ENCODE measurements at places on chromosomes 11 and 22. TPM values are rescaled to one million over a fixed set of nuclear protein-coding genes. Genes with fewer than 3 reads are reported as not detected.
A peak's percentile ranks its signal among the peaks of the same experiment; 100 is the strongest.

DNA sequence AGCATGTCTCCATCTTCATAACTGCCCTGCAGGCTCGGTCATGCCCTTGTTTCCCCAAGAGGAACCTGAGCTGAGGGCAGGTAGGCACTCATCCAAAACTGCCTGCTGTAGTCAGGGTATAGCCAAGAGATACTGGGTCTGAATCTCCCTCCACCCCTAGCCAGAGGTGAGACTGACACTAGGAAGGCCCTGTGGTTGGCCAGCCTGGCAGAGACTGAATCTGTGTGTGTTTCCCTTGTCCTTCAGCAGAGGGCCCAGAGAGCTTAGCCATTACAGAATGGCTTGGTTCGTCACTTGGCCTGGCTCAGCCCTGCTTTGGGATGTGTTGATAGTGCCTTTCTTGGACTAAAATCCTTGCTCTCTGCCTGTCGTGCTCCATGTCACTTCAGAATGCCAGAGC, 79.3 kb upstream of the SUSD2 start:
- no peaks in the 10 kb centered on the region for H3K36me3 ChIP-seq
- no peak for DNase-seq
- no peak overlapping the region for H3K27ac ChIP-seq
- no peak overlapping the region for H3K4me3 ChIP-seq

GRCh38 chr11:11416917-11417316, 63.9 kb upstream of the CSNK2A3 start:
- DNase-seq, result no peak
- no peaks in the 10 kb centered on the region for H3K36me3 ChIP-seq
- no peak overlapping the region for H3K4me3 ChIP-seq
- H3K4me1 ChIP-seq, result no peaks in the 10 kb centered on the region
- no peak overlapping the region for H3K27ac ChIP-seq
- H3K27me3 ChIP-seq, result no peaks in the 10 kb centered on the region

Gene TIGD3
- total RNA-seq, result not detected

DNA sequence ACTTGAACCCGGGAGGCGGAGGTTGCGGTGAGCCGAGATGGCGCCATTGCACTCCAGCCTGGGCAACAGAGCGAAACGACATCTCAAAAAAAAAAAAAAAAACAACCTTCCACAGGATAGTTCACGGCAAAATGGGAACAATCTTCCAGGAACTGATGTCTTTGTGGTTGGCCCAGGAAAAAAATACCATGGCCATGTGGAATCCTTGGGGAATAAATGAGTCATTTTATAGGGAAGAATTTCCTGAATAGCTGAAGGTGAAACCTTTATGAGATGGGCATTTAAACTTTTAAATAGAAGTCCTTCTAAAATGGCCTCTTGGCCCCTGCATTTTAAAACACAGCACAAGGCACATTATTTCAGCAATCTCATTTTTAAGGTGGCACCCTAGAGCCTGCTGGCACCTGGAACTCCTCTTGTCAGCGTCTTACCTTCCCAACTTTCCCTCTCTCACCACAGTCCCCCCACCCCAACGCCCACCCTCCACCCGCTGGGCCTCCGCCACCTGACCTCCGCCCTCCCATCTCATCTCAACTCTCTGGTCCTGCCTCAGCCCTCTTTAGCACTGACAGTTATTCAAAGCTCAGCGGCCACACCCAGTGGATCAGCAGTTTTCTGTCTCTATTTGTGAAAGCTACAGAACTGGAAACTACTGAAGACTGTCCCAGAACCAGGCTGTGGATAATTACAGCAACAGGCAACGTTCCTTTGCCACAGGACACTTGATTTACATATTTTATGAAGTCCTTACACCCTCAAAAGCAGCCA, 43.1 kb downstream of the SCGB1A1 start:
- no peak overlapping the region for H3K4me3 ChIP-seq
- H3K4me1 ChIP-seq, result peaks cover 17% of the 10 kb centered on the region
- no peaks in the 10 kb centered on the region for H3K36me3 ChIP-seq
- H3K27me3 ChIP-seq, result no peaks in the 10 kb centered on the region

- no peaks in the 10 kb centered on the region for H3K36me3 ChIP-seq
- H3K4me3 ChIP-seq, result no peak overlapping the region
- H3K4me1 ChIP-seq, result no peaks in the 10 kb centered on the region
- peak; percentile 49 for DNase-seq
- H3K27ac ChIP-seq, result no peak overlapping the region
- H3K27me3 ChIP-seq, result no peaks in the 10 kb centered on the region
These were observed 59.6 kb upstream of the SHANK2 start for GRCh38 chr11:71311928-71312510.

GRCh38 chr22:39616051-39616450, 45.5 kb downstream of the CACNA1I start:
- DNase-seq, result no peak
- no peak overlapping the region for H3K27ac ChIP-seq
- H3K27me3 ChIP-seq, result no peaks in the 10 kb centered on the region
- no peak overlapping the region for H3K4me3 ChIP-seq
- H3K4me1 ChIP-seq, result no peaks in the 10 kb centered on the region

DNA sequence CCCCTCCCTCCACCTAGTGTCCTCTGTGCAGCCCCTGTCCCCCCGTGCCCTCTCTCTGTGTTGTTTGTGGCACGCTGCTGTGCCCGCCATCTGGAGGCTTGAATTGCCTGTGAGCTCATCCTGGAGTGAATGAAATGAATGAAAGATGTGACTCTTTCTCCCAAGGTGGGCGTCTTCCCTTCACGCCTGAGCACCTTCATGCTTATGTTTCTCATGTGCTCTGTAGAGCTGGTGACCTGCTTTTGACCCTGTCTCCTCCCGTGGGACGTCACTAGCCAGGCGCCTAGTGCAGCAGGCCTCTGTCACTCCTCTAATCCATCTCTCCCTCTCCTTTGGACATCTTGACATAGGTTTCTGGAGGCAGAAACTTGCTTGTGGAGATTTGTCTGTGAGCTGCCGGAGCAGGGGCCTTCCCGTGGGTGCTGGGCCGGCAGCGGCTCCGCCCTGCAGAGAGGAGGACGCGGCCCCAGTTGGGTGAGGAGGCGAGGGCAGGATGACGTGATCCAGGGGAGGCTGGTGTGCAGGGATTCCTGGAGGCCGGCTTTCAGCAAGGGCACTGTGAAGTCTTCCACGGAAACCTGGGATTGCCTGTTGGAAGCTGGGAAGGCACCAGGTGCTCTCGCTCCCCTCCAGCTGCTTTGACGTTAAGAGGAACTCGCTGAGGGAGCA, 40.6 kb downstream of the MUC6 start:
- peaks cover 9% of the 10 kb centered on the region for H3K4me1 ChIP-seq
- no peak overlapping the region for H3K27ac ChIP-seq
- H3K36me3 ChIP-seq, result peaks cover 51% of the 10 kb centered on the region
- no peaks in the 10 kb centered on the region for H3K27me3 ChIP-seq
- DNase-seq, result no peak
- no peak overlapping the region for H3K4me3 ChIP-seq

GRCh38 chr11:73154178-73154577, 12.1 kb upstream of the FCHSD2 start:
- no peaks in the 10 kb centered on the region for H3K36me3 ChIP-seq
- H3K4me3 ChIP-seq, result no peak overlapping the region
- H3K27me3 ChIP-seq, result no peaks in the 10 kb centered on the region
- DNase-seq, result no peak
- peaks cover 12% of the 10 kb centered on the region for H3K4me1 ChIP-seq

DNA sequence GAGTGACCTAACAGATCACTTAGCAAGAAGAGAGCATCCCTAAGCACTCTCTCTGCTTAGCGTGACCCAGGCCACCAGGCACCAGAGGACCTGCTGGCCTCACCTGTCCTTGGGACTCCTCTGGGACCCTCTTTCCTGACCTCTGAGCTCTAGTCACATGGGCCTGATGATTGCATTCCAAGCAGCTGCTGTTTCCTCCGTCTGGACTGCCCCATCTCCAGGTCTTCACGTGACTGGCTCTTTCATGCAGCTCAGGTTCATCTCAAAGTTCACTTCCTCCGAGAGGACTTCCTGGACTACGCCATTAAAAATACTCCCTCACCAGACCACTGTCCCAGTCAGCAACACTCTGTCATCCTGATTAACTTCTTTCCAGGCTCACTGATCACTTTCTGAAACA, 2.9 kb downstream of the MMP20 start:
- no peaks in the 10 kb centered on the region for H3K36me3 ChIP-seq
- H3K4me3 ChIP-seq, result no peak overlapping the region
- H3K27ac ChIP-seq, result no peak overlapping the region
- DNase-seq, result no peak
- no peaks in the 10 kb centered on the region for H3K27me3 ChIP-seq
- H3K4me1 ChIP-seq, result no peaks in the 10 kb centered on the region

Gene MMP8
- not detected for total RNA-seq

DNA sequence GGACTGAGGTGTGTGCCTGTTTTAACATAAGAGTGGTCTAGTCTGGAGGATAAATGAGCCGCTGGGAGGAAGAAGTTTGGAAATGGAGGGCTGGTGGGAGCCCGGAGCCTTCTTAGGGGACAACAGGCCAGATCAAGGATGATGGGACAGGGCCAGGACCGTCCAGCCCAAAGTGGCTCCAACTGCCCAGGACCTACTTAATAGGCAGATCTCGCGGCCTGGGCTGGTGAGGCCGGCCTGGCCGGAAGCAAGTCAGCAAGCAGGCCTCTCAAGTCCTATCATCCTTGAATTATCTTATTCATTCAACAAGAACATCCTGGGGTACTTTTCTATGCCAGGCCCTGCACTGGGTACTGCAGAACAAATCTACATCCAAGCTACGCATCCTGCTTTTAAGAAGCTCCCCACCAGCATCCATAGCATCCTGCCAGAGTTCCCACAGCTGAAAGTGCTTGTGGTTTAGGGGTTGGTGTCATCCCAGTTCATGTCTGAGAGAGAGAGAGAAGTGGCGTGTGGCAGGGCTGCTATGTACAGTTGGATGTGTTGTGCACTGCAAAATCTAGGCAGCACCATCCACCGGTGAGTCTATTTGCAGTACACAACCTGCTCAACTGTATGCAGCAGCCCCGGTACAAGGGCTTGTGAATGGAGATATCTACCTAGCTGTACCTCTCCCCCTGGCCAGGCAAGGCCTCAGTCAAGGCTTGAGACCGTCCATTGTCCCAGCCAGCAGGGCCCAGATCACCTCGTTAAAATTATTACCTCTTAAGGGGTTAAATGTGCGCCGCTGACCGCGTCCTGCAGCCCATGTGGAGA, 82.1 kb downstream of the FBLN1 start:
- no peak overlapping the region for H3K4me3 ChIP-seq
- no peak for DNase-seq
- no peaks in the 10 kb centered on the region for H3K36me3 ChIP-seq

DNA sequence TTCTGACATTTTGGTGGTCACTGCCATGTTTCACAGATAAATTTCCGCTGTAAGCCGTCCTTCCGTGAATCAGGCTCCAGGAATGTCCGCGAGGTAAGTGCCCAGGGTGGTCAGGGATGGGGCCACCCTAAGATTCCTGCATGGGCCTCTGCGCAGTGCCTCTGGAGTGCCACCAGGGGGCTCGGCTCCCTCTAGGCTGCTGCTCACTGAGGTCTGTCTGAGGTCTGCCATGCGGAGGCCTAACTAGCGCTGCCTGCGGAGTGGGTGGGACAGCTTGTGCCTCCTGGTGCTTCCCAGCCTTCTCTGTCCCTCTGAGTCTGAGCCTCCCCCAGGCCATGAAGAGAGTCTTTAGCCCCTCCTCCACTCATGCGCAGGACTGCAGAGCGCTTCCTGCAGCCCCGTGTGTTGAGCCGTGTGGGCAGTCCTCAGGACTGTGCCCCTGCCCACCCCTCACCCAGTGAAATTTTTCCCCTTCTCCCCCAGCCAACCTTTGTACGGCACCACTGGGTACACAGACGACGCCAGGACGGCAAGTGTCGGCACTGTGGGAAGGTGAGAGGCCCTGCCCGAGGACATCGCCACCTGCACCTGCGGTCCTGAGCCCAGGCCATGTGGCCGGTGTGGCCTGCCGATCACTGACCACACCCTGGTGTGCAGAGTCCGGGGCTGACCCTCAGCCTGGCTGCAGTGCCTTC, 11.9 kb upstream of the MDK start:
- DNase-seq, result no peak
- no peak overlapping the region for H3K4me3 ChIP-seq
- H3K36me3 ChIP-seq, result peaks cover 37% of the 10 kb centered on the region

Gene FAT3
- 9.6 TPM for total RNA-seq

- H3K27me3 ChIP-seq, result no peaks in the 10 kb centered on the region
- DNase-seq, result no peak
- no peaks in the 10 kb centered on the region for H3K4me1 ChIP-seq
- H3K27ac ChIP-seq, result no peak overlapping the region
These were observed 62.7 kb downstream of the MYO18B start for GRCh38 chr22:25804676-25805075.

GRCh38 chr11:59183771-59184170, 11.8 kb downstream of the DTX4 start:
- no peaks in the 10 kb centered on the region for H3K36me3 ChIP-seq
- H3K27ac ChIP-seq, result no peak overlapping the region
- DNase-seq, result no peak
- H3K4me1 ChIP-seq, result peaks cover 26% of the 10 kb centered on the region
- H3K4me3 ChIP-seq, result no peak overlapping the region

DNA sequence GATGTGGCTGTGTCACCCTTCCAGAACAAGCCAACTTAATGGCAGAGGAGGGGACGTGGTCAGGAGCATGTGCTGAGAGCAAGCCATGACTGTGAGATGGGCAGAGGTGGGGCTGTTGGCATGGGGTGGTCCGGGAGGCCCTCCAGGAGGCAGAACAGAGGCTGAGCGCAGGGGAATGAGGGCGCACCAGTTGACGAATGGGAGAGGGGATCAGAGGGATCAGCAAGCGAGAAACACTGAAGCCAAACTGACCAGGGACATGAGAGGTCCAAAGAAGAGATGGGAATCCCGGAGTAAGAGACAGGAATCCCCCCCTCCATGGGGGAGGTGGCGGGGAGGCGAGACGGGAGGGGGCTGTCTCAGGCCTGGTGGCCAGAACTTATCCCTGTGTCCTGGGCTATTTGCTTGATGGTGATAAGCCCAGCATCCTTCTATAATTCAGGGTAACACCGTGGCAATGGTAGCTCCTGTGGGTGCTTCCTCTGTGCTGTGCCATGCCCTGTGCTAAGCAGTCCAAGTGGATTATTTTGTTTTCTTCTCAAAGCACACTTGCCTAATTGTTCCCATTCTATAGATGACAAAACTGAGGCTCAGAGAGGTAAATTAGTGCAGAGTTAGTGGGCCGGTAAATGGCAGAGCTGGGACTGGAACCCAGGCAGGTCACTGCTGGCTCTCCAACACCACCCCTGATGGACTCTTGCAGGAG, 83.4 kb upstream of the SHISAL1 start:
- H3K4me3 ChIP-seq, result no peak overlapping the region
- DNase-seq, result peak; percentile 62
- H3K27me3 ChIP-seq, result no peaks in the 10 kb centered on the region
- no peak overlapping the region for H3K27ac ChIP-seq
- H3K4me1 ChIP-seq, result no peaks in the 10 kb centered on the region

- no peak for DNase-seq
- no peaks in the 10 kb centered on the region for H3K27me3 ChIP-seq
- H3K36me3 ChIP-seq, result no peaks in the 10 kb centered on the region
- H3K4me3 ChIP-seq, result no peak overlapping the region
- H3K27ac ChIP-seq, result no peak overlapping the region
These were observed 8.5 kb downstream of the TPCN2 start for GRCh38 chr11:69057236-69057635.

DNA sequence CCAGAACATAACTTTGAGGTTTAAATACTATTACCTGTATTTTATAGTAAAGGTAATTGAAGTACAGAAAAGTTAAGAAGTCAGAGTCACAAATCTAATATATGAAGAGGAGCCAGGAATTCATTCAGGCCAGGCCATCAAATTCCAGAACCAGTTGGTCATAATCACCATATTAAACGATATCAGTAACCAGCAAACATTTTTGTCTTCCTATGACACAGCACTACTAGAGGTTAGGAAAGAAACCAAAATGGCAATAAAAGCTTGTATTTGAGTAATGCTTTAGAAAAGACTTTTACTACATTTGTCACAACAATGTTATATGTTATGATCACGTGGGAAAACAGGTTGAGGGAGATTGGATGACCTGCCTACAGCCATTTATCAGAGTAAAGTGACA, 62.2 kb downstream of the DKK3 start:
- no peaks in the 10 kb centered on the region for H3K4me1 ChIP-seq
- no peaks in the 10 kb centered on the region for H3K27me3 ChIP-seq
- no peak for DNase-seq
- no peaks in the 10 kb centered on the region for H3K36me3 ChIP-seq
- no peak overlapping the region for H3K27ac ChIP-seq

All from vagina (tissue), 2 donors.